ENCODE measurements at places on chromosomes 11 and 22. TPM values are rescaled to one million over a fixed set of nuclear protein-coding genes. Genes with fewer than 3 reads are reported as not detected.

- no peaks in the 10 kb centered on the region for H3K36me3 ChIP-seq
- no peak overlapping the region for H3K4me3 ChIP-seq
- H3K27ac ChIP-seq = no peak overlapping the region
- no peaks in the 10 kb centered on the region for H3K27me3 ChIP-seq
Measured at GRCh38 chr11:91804042-91804441, 420.6 kb upstream of the FAT3 start.

DNA sequence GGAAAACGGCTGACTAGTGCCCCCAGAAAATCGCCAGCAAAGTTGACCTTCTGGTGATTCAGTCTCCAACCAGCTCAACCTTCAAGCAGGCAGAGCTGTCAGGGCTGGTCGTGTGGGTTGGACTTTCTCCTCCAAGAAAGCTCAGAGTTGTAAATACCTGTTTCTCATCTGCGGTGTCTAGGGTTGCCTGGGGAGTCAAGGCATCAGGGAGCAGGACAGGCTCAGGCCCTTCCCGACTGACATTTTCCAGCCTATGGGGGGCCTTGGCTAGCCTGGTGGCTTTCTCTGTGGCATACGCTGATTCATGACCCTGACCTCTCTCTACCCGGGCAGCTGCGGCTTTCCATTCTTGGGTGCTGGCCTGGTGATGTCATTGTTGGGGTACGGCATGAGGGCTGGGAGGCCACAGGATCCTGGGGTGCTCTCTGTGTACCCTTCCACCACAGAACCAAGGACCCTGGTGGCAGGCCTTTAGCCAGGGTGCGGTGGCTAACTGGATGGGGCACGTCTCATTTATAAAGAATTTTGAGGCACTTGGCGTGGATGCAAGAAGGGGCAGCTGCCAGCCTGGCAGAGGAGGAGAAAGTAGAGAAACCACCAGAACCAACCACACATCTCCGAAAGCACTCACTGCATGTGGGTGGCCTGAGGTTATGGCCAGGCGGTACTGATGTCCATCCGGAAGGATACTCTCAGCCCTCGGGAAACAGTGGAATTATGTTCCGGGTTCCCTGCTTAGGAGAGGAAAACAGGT lies 64.9 kb downstream of the BCR start:
- H3K4me3 ChIP-seq = no peak overlapping the region
- H3K36me3 ChIP-seq = no peaks in the 10 kb centered on the region
- no peak for DNase-seq
- no peaks in the 10 kb centered on the region for H3K27me3 ChIP-seq

- no peaks in the 10 kb centered on the region for H3K27me3 ChIP-seq
- no peak for DNase-seq
- H3K4me1 ChIP-seq = peaks cover 11% of the 10 kb centered on the region
- no peaks in the 10 kb centered on the region for H3K36me3 ChIP-seq
Measured at GRCh38 chr11:106172386-106172991, 95.0 kb downstream of the AASDHPPT start.

- H3K27ac ChIP-seq = no peak overlapping the region
- no peak for DNase-seq
- no peak overlapping the region for H3K4me3 ChIP-seq
- H3K27me3 ChIP-seq = no peaks in the 10 kb centered on the region
- no peaks in the 10 kb centered on the region for H3K36me3 ChIP-seq
Measured at GRCh38 chr11:78828676-78829075, 254.0 kb upstream of the NARS2 start.

GRCh38 chr22:24233235-24233634 lies 11.6 kb downstream of the GGT5 start:
- no peaks in the 10 kb centered on the region for H3K4me1 ChIP-seq
- H3K27ac ChIP-seq = no peak overlapping the region
- H3K4me3 ChIP-seq = no peak overlapping the region
- no peaks in the 10 kb centered on the region for H3K36me3 ChIP-seq
- H3K27me3 ChIP-seq = no peaks in the 10 kb centered on the region

DNA sequence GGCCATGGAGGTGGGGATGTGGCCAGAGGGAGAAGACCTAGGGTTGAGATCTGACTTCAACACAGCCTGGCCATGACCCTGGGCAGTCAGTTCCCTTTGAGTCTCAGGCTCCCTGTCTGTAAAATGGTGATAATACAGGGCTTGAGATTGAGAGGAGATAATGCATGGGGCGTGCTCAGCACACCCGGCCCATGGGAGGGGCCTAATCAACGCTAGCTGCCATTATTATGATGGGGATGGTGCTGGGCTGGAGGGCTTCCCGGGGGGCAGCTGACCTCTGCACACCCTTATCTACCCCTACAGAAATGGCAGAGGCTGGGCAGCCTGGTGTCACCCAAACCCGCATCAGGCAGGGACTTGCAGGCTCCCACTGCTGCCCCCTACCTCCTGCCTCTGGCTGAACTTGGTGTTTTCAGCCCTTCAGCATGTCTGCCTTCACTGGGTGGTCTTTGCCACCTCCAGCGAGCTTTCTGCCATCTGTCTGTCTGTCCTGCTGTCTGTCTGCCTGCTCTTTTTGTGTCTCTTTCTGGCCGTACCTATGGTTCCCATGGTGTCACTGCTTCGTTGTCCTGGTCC lies 84.5 kb downstream of the CACNA1I start:
- DNase-seq = no peak
- no peak overlapping the region for H3K4me3 ChIP-seq
- peaks cover 54% of the 10 kb centered on the region for H3K27me3 ChIP-seq
- H3K27ac ChIP-seq = no peak overlapping the region
- no peaks in the 10 kb centered on the region for H3K36me3 ChIP-seq

- H3K36me3 ChIP-seq = peaks cover 52% of the 10 kb centered on the region
- no peaks in the 10 kb centered on the region for H3K27me3 ChIP-seq
Measured at GRCh38 chr11:74615311-74615710, 22.9 kb downstream of the POLD3 start.

DNA sequence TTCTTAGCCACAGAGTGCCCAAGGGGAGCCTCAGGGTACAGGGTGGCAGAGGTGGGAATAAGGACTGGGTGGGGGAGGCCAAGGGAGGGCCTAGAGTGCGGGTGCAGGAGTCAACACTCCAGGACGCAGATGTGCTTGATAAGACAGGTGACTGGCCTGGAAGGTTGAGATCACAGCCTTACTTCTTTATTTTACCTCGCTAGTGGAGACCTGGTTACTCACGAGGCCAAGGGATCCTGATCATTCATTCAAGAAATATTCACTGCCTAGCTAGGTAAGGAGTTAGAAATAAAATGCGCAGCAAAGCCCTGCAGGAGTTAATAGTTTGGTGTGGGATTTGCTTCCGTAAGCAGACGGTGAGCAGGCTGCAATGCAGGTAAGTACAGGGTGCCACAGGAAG lies 13.2 kb upstream of the PEX26 start:
- H3K4me3 ChIP-seq = no peak overlapping the region
- H3K4me1 ChIP-seq = peaks cover 12% of the 10 kb centered on the region
- DNase-seq = no peak
- no peak overlapping the region for H3K27ac ChIP-seq

DNA sequence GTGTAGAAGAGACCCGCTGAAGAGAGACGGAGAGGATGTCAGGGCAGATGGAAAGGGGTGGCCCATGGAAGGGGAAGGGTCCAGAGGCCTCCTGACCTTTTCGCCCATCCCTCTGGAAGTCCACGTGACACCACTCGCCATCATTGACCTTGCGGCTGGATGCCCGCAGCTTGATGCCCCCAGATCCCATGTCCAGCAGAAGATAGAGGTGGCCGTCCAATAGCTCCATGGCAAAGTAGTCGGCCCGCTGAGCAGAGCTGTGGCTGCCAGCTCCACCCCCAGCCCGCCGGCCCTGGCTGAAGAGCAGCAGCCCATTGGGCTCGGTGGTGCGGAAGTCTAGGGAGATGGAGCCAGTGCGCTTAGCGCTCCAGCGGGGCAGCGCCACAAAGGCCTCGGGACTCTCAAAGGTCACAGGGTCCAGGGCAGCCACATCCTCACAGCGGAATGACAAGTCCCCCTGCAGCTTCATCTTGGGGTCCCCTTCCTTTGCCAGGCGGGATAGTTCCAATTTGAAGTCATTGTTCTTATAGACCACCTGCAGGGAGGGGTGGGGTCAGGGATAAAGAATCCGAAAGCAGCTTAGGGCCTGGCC lies 55.7 kb downstream of the NRXN2 start:
- peaks cover 32% of the 10 kb centered on the region for H3K27me3 ChIP-seq
- no peak for DNase-seq
- H3K36me3 ChIP-seq = no peaks in the 10 kb centered on the region
- no peak overlapping the region for H3K4me3 ChIP-seq

The DDI1 gene
- not detected for total RNA-seq

The CARD18 gene
- total RNA-seq = 11.6 TPM

The ZBTB16 gene
- total RNA-seq = 142 TPM

The ACRV1 gene
- total RNA-seq = not detected
